Esophagus squamous epithelium (tissue), 5 donors: ENCODE measurements at places on chromosomes 1 and 21.

- DNase-seq: no peak
Measured at GRCh38 chr1:204202481-204202880, 6.2 kb upstream of the KISS1 start.

DNA sequence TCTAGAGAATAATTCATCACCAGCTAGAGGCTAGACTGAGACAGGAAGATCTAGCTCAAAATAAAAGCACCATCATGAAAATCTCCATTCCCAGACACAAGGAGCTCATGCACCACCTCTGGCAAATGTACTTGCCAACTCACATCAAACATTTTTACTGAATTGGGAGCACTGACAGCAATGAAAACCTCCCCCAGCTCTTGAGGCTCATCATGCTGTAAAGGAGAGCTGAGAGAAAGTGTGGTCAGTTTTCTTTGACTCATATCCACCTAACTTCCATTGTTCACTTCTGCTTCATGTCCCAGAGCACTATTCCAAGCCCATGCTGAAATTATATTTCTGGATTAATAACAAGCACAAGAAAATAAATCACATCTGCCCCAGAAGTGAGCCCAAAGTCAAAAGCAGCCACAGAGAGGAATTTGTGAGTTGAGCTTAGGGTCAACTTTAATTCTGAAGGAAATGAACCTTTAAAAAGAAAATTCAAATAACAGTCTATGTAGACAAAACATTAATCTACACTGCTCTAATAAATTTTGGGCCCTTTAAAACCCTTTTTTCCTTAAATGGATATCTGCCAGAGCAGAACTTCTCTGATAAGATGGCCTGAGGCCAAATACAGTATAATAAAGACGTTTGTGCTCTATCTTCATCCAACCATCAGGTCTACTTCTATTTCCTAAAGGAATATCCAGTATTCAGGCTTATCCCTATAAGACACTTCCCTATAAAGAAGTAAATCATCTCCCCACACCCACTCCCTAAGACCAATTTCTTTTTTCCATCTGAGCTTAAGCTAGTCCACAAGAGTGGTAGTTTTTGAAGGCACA lies 85.9 kb upstream of the ADAM30 start:
- DNase-seq: no peak

GRCh38 chr1:33719326-33719725 lies 144.6 kb upstream of the HMGB4 start:
- no peak for DNase-seq

GRCh38 chr1:91402023-91402422 lies 2.6 kb downstream of the HFM1 start:
- no peak for DNase-seq
